ENCODE measurements at places on chromosomes 13 and 19.

GRCh38 chr19:38729653-38730469, 14.4 kb downstream of the CAPN12 start:
- peak; percentile 85 for DNase-seq

GRCh38 chr13:66314911-66315310, 915.2 kb downstream of the PCDH9 start:
- no peak for DNase-seq

DNA sequence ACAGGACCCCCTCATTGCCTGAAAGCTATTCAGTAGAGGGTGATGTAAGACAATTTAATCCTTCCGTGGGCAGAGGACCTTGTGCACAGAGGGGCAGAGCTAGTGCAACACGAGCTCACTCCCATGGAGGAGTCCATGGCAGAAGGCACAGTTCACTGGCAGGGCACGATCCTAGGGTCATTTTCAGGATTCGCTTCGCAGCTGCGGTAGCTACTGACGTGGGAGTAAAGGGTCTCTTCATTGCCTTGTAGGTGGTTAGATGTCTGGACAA, 207.8 kb downstream of the FOXO1 start:
- DNase-seq = no peak

- DNase-seq = no peak
Measured at GRCh38 chr13:23021906-23022305, 158.9 kb upstream of the SGCG start.

- DNase-seq = no peak
Measured at GRCh38 chr19:35645680-35646511, 2.2 kb upstream of the COX6B1 start.

DNA sequence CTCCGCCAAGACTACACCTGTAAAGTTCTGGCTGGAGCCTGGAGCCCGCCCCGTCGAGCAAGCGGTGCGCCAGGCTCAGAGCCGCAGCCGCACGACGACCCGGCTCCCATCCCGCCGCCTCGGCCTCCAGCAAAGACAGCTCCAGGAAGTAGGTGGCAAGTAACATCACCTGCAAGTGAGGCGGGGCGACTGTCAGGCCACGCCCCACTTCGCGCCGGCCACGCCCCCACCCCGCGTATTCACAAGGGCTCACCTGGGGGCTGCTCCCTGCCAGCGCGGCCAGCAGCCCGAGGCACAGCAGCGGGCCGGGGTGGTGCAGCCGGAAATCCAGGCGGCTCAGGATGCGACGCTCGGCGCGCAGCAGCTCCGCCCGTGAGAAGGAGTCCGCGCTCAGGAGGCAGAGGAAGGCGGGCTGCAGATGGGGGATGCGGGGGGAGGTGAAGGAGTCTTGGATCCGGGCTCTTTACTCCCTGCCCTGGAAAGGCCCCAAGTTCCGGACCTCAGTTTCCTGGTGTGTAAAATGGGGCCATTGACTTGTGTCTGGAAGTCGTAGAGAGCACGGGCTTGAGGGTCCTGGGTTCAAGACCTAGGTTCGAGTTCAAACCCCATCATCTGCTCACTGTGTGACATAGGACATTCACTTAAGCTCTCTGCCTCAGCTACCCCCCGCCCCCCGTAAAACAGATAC, 3.2 kb downstream of the CCNP start:
- peak; percentile 31 for DNase-seq

DNA sequence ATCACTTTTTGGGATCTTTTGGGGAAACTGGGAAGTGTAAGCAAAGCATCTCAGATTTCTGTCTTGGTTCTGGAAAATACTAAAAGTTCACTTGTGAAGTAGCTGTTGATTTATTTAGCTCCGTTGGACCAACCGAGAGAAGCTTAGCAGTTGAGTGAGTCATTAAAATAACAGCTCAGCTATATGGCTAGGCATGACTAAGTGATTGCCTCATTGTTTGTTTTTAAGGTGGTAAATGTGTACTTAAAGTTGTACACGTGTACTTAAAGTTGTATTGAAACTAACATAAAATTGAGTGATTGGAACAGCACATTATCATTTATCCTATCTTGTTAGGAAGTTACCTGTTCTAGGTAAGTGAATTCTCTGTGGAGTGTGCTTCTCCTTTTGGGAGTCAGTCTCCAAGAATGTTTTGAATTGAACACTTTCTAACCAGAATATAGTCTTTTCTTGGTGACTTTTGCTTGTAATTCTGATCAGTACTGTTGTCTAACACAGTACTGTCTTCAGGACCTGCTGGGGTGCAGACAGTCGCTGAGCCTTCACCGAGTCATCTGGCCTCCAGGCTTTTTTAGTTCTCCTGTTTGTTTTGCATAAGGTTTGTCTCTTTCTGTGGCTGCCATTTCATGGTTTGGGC, 2.9 kb upstream of the DCUN1D2 start:
- DNase-seq = no peak

GRCh38 chr13:33230178-33230881, 55.2 kb downstream of the STARD13 start:
- no peak for DNase-seq

DNA sequence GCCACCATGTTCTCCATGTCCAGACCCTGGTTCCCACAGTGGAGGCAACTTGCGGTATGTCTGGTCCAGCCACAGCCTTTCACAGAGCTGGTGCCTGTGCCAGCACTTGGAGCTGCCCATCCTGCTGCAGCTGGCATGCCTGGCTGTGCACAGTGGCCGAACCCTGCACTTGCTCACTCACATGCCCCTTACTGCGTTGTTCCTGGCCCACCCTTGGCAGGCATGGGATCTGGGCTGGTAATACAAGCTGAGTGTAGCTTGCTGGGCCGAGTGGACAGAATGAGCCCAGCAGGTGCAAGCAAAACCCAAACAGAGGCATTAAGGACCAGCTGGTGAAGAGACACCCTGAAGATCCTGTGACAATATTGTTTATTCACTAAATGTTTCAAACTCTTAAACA, 583.9 kb upstream of the SLITRK6 start:
- peak; percentile 0 for DNase-seq

DNA sequence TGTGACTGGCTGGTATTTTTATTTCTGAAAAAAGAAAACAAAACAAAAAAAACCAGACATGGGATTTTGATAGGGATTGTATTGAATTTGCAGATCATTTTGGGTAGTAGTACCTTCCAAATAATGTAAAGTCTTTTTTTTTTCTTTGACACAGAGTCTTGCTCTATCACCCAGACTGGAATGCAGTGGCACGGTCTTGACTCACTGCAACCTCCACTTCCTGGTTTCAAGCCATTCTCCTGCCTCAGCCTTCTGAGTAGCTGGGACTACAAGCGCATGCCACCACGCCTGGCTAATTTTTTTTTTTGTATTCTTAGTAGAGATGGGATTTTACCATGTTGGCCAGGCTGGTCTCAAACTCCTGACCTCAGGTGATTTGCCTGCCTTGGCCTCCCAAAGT, 4.2 kb downstream of the ZNF101 start:
- no peak for DNase-seq

DNA sequence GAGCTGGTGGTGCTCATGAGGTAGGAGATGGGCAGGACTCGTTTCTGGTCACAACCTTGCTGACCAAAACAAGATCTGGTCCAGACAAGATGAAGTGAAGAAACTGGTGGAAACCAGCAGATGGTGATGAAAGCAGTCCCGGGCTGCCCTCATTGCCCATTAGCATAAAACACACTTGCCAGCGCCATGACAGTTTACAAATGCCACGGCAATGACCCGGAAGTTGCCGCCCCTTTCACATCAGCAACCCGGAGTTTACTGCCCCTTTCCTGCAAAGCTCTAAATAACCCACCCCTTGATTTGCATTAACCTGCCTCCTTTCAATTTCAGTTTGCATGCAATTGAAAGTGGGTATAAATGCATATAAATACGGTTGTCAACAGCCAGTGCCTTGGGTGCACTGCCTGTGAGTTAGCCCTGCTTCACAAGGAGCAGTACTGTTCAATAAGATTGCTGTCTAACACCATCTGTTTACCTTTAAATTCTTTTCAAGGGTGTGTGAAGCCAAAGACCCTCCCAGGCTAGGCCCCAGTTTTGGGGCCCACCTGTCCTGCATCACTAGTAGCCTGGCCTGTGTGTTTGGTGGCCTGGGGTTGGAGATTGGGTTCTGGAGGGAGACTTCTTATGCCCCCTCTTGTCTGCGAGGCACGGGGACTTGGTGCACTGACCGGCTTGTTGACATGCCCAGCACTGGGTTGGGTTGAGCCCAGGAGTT, 38.8 kb downstream of the CHST8 start:
- DNase-seq = no peak

DNA sequence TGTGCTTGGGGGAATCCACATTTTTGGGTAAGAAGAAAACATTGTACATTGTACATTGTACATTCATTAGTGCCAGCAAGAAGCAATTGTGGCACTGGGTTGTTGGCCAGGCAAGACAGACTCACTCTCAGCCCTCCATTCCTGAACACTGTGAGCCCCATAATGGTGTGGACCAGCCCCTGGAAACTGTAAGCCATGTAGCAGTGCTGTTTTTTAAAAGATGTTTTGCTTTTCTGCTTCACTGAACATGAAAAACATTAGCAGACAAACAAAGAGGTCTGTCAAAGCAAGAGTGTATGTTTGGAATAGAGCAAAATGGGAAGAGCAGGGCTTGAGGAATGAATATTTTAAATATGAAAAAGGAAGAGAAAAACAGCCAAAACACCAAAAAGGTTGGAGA, 39.1 kb upstream of the IL17D start:
- no peak for DNase-seq

- DNase-seq = peak; percentile 27
Measured at GRCh38 chr13:41463838-41464602, 6.7 kb downstream of the RGCC start.

All from CD4-positive, alpha-beta T cell treated with Interleukin-6 for 4 hours (primary cell).